ENCODE measurements at places on chromosomes 5 and 9.

GRCh38 chr5:155696362-155696761 is 630.6 kb upstream of the SGCD start:
- no peak for DNase-seq

DNA sequence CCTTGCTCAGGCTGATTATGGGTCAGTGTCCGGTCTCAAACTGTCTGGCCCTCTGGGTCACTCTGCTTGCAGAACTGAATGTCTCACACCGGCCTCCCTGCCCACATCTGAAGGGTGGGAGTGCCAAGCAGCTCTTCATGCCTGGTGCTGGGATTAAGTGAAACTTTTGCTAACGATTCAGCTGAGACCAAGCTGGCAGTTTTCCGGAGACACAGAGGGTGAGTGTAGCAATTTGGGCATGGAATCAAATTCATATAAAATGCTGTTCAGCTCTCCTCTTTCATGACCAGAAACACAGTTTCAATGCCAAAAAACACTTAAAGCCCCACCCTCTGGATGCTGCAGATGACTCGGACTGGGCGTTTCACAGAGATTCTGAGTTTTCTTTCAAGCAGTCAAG is 207.5 kb downstream of the NXNL2 start:
- no peak for DNase-seq

- peak; percentile 92 for DNase-seq
These were observed 15.6 kb downstream of the DNM1 start for GRCh38 chr9:128218518-128219389.

- no peak for DNase-seq
These were observed 223.4 kb downstream of the PARP8 start for GRCh38 chr5:50889790-50890189.

GRCh38 chr5:143716881-143717280 is 95.1 kb upstream of the HMHB1 start:
- DNase-seq: no peak

- no peak for DNase-seq
These were observed 3.8 kb upstream of the FBXW11 start for GRCh38 chr5:172010278-172010677.

DNA sequence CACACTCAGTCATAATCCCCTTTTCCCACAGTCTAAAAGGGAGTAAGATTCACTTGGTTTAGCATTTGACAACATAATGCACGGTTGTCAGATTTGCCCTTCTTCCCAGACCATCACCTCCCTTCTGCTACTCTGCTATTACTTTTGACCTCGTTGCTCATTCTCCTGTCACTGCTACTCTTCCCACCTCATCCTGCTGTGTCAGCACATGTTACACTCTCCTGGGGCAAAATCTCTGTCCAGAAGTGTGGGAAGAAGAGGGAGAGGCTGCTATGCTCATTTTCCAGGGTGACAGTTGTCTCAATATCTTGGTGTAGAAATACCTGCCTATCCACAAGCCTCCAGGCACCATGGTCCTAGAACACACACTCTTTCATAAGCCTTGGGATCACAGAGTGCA is 449.9 kb upstream of the PIK3R1 start:
- no peak for DNase-seq
